NCI-H1436 (cell line): ENCODE measurements at places on chromosomes 6 and 20.
A peak's percentile ranks its signal among the peaks of the same experiment; 100 is the strongest.

- DNase-seq, result no peak
These were observed 144.1 kb downstream of the SMAP1 start for GRCh38 chr6:70811788-70812187.

DNA sequence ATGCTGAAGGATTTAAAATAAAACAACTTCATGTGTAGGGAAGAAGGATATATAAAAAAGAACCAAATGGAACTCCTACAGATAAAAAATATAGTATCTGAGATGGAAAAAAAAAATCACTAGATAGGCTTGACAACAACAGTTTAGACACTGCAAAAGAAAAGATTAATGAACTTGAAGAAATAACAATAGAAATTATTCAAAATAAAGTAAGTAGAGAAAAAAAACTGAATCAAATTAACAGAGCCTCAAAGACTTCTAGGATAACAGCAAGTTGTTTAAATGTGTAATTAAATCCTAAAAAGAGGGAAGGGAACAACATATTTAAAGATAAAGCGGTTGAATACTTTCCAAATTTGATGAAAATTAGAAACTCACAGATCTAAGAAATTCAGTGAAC, 316.3 kb upstream of the ECI2 start:
- no peak for DNase-seq

DNA sequence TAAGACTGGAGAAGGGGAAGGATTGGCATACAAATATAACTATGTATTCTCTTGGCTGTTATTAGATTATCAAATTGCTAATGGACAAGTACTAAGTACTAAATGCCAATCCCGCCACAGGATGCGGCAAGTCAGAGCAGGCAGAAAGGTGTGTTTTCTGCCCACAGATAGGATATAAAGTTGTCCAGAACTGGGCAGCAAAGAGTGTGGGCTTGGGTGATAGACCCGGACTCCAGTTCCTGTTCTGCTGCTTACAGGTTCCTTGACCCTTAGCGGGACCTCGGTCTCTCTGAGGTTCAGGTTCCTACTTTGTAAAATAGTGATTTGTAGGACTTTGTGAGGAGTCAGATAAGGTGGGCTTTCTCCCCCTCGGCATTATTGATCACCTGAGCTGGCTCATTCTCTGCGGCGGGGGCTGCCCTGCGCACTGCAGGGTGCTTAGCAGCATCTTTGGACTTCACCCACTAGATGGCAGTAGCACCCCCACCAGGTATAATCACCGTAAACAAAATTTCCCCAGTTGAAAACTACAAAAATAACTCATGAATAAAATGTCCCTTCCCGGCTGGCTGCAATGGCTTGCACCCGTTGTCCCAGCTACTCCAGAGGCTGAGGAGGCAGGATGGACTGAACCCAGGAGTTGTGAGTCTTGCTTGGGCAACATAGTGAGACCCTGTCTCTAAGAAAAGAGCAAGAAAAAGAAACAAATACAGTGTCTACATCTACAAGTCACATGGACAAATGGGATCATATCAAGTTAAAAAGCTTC, 193.1 kb downstream of the DOK5 start:
- DNase-seq, result no peak

- no peak for DNase-seq
These were observed 45.6 kb downstream of the EDN1 start for GRCh38 chr6:12335717-12336116.

GRCh38 chr20:347640-348484, 951 bp downstream of the NRSN2 start:
- peak; percentile 93 for DNase-seq

GRCh38 chr6:1554476-1555310, 55.0 kb upstream of the FOXC1 start:
- no peak for DNase-seq

- no peak for DNase-seq
These were observed 9.5 kb downstream of the NUS1 start for GRCh38 chr6:117684749-117685148.

DNA sequence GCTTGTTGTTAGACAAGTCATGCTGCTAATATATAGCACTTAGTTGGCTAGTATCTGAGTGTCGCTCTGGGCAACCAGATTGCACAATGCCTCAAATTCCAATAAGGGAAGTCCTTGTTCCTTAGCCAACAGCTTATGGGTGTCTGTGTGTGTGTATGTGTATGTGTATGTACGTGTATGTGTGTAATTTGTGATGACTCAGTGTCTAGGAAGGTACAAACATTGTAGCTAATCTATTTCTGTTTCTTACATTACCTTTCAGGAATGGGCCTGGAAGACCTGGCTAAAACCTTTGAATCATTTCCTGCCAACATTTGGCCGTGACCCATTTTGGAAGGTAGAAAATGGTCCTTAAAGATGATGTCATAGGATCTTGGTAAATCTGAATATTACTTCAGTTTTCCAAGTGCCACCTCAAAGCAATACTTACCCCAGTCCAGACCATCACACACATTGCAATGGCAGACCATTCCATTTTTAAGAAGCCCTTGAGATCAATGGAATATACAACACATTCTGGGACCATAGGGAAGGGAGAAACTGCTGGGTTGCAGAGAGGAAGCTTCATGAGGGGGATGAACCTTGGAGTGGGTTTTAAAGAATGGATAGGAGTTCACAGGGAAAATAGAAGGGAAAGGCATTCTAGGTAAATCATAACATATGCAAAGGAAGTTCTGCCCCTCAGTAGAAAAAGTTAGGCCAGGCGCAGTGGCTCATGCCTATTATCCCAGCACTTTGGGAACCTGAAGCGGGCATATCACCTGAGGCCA, 25.1 kb downstream of the NEDD9 start:
- no peak for DNase-seq

DNA sequence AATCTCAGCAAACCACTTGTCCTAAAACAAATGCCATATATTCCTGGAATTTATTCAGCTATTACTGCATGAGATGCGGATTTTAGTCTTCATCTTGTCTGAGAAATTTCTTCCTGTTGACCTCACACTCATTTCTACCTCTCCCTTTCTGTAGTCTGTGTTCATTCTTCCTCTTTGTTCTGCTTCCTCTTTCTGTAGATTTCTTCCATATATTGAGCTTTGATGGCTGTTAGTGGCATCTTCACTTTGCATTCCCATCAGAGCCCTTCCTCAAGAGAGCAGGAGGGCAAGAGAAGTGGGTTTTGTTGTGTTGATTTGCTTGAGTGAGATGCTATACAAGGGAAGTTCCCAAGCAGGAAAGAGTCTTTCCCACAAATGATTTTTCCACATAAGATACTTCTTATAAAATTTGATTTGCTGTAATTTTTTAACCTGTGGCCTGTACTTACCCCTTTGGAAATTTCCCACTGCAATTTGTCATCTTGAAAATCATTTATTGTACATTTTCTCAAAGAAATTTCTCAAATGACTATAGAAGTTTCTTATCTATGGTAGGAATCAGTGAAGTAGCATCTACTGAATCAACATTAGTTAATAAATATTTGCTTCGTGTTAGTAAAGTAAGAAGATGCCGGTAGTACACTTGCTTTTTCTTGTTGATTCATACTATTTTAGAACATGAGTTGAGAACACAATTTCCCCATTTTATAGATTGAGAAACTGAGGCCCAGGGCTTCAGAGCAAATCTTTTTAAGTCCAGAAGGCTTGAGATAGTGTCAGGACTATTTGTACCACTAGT, 43.8 kb downstream of the MAP3K4 start:
- DNase-seq, result no peak

DNA sequence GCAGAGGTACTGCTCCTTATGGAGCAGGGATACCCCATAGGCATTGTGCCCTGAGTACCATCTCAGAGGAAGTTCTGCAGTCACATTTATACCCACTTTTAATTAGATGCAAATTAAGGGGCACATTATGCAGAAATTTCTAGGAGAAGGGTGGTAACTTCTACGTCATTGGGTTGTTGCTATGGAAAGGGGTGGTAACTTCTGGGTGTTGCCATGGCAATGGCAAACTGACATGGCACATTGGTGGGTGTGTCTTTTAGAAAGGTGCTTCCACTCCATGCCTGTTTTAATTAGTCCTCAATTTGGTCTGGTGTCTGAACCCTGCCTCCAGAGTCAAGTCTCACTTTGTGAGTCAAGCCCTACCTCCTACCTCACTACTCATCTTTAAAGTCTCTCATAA, 42.0 kb downstream of the RSPO3 start:
- no peak for DNase-seq

DNA sequence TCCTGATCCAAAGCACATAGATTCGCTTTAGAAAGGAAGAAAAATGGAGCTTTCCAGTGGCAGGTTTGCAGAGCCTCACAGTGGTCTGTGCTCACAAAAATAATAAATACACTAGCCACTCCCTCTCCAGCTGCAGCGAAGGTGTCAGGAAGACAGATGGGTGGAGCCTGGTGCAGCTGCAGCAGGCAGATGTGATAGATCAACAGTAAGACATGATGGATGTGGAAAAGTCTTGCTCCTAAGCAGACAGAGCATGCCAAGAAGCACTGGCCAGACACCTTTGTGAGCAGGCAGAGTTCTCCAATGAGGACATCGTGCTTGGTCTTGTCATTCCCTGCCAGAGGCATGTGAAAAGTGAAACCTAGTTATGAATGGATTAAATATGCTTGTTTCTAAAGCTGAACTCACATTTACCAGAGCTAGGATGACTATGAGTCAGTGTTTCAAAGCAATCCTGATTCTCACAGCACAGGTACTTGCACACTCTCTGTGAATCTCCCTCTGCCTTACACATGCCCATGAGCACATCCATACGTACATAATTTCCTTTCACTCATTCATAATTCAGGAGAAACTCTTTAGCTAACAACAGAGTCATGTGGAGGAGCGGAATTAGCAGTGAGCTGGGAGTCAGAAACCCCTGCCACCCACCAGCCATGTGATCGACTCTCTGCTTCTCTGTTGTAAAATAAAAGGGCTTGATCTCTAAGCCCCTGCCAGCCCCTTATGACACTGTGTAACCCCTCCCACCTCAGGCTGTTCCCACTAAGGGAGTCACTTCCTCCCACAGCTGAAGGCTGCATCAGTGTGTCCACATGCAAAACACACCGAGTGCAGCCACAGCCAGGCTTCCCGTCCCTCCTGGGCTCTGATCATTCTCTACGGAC, 111.2 kb downstream of the SCML4 start:
- no peak for DNase-seq

DNA sequence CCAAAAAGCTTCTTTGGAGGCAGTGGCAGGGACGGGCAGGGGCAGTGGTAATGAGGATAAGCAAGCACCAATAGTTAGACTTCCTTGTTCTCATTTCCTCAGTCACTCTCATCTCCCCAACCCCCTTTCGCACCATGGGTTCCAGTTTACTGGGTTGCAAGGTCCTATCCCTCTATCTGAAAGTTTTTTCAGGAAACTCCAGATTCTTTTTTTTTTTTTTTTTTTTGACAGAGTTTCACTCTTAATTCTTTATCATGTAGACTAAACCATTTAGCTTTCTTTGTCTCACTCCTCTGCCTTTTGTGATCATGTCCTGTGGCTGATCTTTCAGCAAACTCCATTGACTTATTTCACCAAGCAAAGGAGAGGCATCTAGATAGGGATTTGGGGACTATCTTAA, 51.4 kb upstream of the GMDS start:
- no peak for DNase-seq

DNA sequence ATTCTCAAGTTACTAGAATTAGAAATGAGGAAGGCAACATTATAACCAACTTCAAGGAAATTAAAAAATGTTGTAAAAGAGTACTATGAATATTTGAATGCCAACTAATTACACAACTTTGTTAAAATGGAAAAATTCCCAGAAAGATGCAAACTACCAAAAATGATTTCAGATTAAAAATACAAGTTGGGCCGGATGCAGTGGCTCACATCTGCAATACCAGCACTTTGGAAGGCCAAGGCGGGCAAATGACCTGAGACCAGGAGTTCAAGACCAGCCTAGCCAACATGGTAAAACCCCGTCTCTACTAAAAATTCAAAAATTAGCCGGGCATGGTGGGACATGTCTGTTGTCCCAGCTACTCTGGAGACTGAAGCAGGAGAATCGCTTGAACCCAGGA, 874.2 kb upstream of the GJE1 start:
- DNase-seq, result no peak

- DNase-seq, result no peak
These were observed 364 bp downstream of the FRS3 start for GRCh38 chr6:41779336-41779735.

- no peak for DNase-seq
These were observed 21.0 kb downstream of the PFDN4 start for GRCh38 chr20:54228841-54229240.

GRCh38 chr20:725491-725890, 42.8 kb downstream of the SLC52A3 start:
- no peak for DNase-seq

- no peak for DNase-seq
These were observed 52.4 kb downstream of the RALY start for GRCh38 chr20:34045930-34046725.

- no peak for DNase-seq
These were observed 272.9 kb downstream of the SMOC2 start for GRCh38 chr6:168713839-168714238.

DNA sequence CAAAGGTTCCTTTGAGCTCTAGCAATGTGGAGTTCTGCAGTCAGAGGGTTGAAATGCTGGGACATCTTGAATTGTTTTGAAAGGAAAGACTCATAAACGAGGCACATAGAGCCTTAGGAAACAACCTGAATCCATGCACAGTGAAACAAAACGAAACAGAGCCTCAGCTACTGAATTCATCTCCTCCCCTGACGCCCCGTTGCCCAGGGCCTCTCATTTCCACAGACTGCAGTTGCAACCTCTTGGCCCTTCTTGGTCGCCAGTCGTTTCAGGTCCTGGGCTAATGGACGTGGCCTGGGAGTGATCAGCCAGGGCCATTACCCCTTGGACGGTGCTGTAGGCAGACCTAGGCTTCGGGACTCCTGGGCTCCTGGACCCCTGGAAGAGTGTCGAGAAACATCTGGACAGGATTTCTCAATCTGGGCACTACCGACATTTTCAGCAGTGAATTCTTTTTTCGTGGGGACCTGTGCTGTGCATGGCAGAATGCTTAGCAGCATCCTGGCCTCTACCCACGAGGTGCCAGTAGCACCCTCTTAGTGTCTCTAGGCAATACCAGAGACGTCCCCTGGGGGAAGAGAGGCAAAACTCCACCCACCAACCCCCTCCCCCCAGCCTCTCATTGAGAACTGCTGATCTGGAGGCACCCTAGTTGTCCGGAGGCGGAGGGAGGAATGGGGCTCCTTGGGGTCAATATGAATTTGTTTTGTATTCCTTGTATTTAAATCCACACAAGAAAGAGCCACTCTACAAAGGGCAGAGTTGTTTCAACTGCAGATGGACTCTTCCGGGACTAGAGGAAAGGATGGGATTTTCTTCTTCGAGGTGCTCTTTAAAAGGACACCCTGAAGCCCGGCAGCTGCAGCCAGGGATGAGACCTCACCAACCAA, 50.2 kb downstream of the TMEM242 start:
- peak; percentile 81 for DNase-seq

DNA sequence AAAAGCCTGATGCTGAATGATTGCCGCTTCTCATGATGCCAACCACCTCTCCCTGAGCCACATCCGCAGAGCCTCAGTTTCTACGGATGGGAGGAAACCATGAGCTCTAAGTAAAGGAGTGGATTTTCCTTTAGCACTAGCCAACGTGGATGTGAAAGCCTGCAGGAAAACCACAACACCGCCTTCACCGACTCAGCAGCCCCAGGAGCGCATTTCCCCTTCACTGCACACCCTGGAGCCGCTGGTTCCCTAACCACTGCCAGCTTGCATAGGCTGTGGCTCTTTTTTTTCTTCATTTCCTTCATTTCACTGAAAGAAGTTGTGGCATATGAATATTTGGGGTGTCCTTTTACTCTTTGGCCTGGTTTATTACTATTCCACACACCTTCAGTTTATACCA, 50.5 kb upstream of the SSTR4 start:
- DNase-seq, result no peak

- DNase-seq, result peak; percentile 36
These were observed 39.4 kb upstream of the ENPP4 start for GRCh38 chr6:46090115-46091079.
